ENCODE measurements at places on chromosomes 2 and 18.

DNA sequence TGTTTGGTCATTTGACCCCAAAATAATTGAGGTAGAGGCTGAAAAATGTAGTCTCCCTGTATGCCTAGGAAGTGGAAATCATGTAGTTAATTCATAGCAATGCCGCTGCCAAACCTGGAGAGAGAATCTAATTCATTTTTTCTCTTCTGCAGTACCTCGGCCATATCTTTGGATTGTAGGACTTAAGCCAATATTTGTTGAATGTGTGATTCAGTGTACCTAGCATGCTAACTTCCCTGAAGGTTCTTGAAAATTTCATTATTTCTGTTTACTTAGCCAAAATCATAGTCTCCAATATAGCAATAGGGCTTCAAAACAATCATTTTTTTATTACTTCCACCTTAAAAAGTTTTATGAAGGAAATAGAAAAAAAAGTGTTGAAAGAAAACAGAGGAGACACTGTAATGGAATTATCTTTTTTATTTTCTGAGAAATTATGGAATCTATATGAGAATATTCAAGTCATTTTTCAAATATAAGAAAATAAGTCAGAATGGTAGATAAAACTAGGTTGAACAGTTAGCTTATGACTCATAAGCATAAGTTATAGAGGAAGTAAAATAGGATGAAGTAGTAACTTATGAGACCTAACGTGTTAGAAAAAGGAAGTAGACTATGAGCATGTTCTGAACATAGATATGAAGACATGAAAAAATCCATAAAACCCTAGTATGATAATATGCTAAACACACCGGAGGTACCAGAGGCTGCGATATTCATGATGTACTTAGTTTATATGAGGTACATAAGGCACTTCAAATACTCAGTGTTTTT is 35.2 kb upstream of the CDH19 start:
- no peak for DNase-seq

- no peak for DNase-seq
These were observed 366.7 kb upstream of the KCNJ3 start for GRCh38 chr2:154331784-154332183.

DNA sequence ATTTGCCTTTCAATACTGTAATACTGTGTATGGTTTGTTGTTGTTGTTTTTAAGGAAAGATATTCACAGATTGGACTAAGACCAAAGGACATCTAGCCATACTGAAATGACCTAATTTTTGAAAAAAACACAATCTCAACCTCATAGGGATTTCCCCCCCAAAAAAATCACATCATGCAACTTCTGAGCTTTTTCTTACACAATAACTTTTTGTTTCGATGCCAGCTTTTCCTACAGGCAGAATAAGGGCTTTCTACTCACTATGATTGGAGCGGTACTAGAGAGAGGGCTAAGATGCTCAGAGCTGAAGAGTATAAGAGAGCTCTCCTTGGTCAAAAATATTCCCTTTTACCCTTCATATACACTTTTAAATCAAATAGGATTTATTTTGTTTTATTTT is 32.4 kb upstream of the SLC3A1 start:
- no peak for DNase-seq

GRCh38 chr2:128250229-128251025 is 68.2 kb downstream of the HS6ST1 start:
- DNase-seq = no peak

- DNase-seq = no peak
These were observed 493.1 kb downstream of the XIRP2 start for GRCh38 chr2:167381349-167381748.
